ENCODE measurements at places on chromosomes 6 and 20. TPM values are rescaled to one million over a fixed set of nuclear protein-coding genes. Genes with fewer than 3 reads are reported as not detected.

Gene LINC00237
- total RNA-seq = not detected

Gene DSP
- 31.0 TPM for total RNA-seq

Gene ME1
- total RNA-seq = 8.2 TPM

Gene SPDEF
- total RNA-seq = not detected

Gene FLOT1
- total RNA-seq = 86.3 TPM

Gene C20orf141
- total RNA-seq = not detected

Gene TMEM244
- not detected for total RNA-seq

Gene POM121L2
- total RNA-seq = not detected
